Activated naive CD8-positive, alpha-beta T cell treated with anti-CD3 and anti-CD28 coated beads, Interleukin-2, amount 50 U/mL, for 24 hours (primary cell): ENCODE measurements at places on chromosomes 6 and 20.

DNA sequence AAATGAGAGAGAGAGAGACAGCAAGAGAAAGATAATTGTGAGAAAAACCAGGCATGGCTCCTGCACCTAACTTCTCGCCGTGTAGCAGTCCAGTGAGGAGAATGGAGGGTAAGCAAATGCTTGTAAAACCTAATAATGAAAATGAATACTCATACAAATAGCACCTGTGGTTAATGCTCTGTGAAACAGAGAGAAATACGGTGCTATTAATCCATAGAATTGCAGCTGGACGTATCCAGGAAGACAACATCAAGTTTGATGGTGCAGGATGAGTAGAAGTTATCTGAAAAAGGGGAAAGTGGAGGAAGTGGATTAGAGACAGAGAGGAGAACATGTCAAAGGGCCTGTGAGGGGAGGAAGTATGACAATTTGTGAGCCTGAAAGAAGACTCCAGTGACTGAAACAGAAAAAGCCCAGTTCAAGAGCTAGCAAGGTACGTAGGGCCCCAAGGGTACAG, 89.4 kb upstream of the PAK5 start:
- no peak overlapping the region for H3K27ac ChIP-seq
- no peaks in the 10 kb centered on the region for H3K4me1 ChIP-seq
- H3K27me3 ChIP-seq: no peaks in the 10 kb centered on the region
- no peak for DNase-seq

- H3K36me3 ChIP-seq: peaks cover 37% of the 10 kb centered on the region
- no peak overlapping the region for H3K4me3 ChIP-seq
- no peaks in the 10 kb centered on the region for H3K4me1 ChIP-seq
- H3K27ac ChIP-seq: no peak overlapping the region
Measured at GRCh38 chr6:53095716-53096115, 30.5 kb downstream of the FBXO9 start.

DNA sequence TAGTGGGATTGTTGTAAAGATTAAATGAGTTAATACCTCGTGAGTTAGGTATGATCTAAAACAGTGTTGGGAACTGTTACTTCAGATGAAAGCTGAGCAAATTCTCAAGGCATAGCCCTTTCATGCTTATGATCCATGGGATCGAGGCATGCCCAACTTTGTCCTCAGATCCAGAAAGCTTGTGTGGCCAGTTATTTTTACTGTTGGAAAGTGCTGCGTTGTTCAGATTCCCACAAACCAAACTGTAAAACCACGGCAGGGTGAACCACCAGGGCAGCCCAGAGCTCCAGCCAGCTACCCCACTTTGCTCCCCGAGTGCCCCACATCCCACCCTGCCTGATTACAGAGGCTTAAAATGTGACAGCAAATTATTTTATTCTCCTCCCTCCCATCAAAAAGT, 139.3 kb upstream of the RIN2 start:
- no peaks in the 10 kb centered on the region for H3K36me3 ChIP-seq
- H3K27me3 ChIP-seq: peaks cover 19% of the 10 kb centered on the region
- H3K27ac ChIP-seq: no peak overlapping the region
- H3K4me1 ChIP-seq: peaks cover 1% of the 10 kb centered on the region

GRCh38 chr6:6626187-6626586, 37.7 kb downstream of the LY86 start:
- peaks cover 4% of the 10 kb centered on the region for H3K4me1 ChIP-seq
- no peak for DNase-seq
- no peaks in the 10 kb centered on the region for H3K27me3 ChIP-seq
- no peak overlapping the region for H3K27ac ChIP-seq
- no peaks in the 10 kb centered on the region for H3K36me3 ChIP-seq

- no peak overlapping the region for H3K4me3 ChIP-seq
- peaks cover 6% of the 10 kb centered on the region for H3K27me3 ChIP-seq
- no peaks in the 10 kb centered on the region for H3K36me3 ChIP-seq
- H3K27ac ChIP-seq: no peak overlapping the region
- DNase-seq: no peak
Measured at GRCh38 chr6:97422171-97422570, 139.2 kb upstream of the MMS22L start.

- H3K4me1 ChIP-seq: no peaks in the 10 kb centered on the region
- no peak overlapping the region for H3K27ac ChIP-seq
- no peak for DNase-seq
- H3K4me3 ChIP-seq: no peak overlapping the region
- H3K36me3 ChIP-seq: peaks cover 46% of the 10 kb centered on the region
Measured at GRCh38 chr6:135202836-135203235, 21.7 kb downstream of the MYB start.
